CD8-positive, alpha-beta memory T cell (primary cell): ENCODE measurements at places on chromosomes 16 and 17.

- no peak for DNase-seq
Observed at GRCh38 chr16:16005721-16006120, 56.3 kb downstream of the ABCC1 start.

GRCh38 chr16:67226295-67226803, 581 bp upstream of the TMEM208 start:
- DNase-seq, result no peak

- DNase-seq, result no peak
Observed at GRCh38 chr17:6592173-6592572, 35.8 kb upstream of the PITPNM3 start.

DNA sequence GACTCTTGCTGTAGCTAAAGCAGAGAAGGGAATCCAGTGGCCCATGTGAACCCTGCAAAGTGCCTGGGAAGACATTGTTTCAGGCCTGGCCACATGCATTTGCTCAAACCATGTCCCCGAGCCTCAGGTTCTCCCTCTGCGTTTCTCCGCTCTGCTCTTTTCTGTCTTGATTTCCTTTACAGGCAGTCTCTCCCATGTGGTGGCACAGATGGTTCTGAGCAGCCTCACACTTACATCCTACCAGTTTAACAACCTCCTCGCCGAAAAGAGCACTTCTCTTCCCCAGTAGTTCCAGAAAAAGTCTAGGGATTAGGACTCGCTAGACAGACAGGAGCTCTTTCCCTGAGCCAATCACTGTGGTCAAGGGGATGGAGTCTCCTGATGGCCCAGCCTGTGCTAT, 28.3 kb upstream of the MYH10 start:
- DNase-seq, result no peak

GRCh38 chr17:78147315-78147998, 1.3 kb downstream of the C17orf99 start:
- no peak for DNase-seq

GRCh38 chr17:82084373-82085030, 13.5 kb downstream of the FASN start:
- DNase-seq, result no peak

- DNase-seq, result no peak
Observed at GRCh38 chr16:21685034-21685455, 21.3 kb downstream of the OTOA start.
